ENCODE measurements at places on chromosomes 3 and 15.

GRCh38 chr15:68900027-68900426 lies 30.3 kb upstream of the SPESP1 start:
- no peak for DNase-seq

GRCh38 chr3:120393243-120393642 lies 44.1 kb upstream of the LRRC58 start:
- no peak for DNase-seq

- no peak for DNase-seq
These were observed 113.2 kb downstream of the SAMMSON start for GRCh38 chr3:70112751-70113150.

DNA sequence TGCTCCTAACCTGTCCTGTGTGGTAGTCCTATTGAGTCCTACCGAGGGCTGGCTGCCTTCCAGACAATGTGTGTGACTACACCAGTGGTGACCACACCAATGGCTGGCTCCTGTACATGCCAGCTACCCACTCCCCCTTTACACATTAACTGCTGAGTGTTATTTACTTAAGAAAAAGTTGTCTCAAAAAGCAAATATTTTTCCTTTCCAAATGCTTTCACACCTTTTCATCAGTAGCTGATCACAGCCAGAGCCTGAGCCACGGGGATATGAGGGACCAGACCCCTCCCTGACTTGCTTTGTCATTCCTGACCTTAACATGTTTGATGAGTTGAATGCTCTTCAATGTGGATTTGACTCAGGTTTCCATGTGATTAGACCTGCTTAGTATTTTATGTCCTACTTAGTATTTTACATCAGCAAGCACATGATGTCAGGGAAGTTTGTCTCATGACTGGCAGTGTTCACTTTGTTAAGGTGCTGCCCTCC lies 29.6 kb upstream of the GREM1 start:
- peak; percentile 97 for DNase-seq

DNA sequence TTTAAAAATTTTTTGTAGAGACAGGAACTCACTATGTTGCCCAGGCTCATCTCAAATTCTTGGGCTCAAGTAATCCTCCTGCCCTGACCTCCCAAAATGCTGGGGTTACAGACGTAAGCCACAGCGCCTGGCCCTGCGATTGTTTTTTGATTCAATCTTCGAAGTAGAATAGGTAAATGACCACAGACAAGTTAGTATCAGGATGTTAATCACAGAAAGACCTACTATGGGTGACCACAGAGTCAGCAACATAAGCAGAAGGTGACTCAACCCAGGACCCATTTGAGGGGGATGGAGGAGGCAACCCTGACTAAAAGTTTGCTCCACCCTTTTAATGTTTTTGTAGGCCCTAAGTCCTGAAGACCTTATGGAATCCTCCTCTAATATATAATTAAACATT lies 10.0 kb upstream of the USP3 start:
- no peak for DNase-seq

DNA sequence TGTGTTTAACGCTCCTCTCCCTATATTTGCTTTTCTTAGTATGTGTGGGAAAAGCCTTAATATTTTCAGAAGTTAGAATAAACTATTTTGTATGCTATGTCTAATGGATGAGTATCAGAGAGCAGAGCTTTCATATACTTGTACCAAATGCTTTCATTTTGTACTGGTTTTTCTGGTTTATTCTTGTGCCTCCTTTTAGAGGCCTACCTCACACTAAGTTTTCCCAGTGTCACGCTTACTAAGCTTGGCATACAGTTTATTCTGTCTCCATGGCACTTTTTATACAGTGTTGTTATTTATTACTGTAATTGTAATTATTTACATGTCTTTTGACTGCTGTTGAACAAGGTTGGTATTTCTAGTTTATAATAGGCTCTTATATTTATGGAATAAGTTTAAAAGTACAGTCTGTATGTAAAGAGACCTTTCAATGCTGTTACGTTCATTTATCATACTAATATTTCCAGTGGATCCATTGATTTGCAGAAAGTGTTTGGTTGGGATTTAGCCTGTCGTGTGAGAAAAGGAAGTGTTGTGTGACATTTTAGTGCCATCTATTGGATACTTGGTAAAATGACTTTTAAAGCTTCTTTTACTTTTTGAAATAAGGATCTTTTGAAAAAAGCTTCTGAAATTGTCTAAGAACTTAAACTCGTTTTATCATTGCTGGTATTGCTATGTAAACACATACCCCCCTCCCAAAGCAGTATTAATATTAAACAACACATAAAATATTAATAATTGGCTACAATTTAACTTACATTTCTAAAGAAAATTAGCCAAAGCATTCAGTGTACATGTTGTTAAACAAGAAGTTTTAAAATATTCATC lies 5.2 kb upstream of the EBLN2 start:
- peak; percentile 0 for DNase-seq

- DNase-seq, result no peak
These were observed 13.5 kb downstream of the GUCA1C start for GRCh38 chr3:108940166-108940565.

- DNase-seq, result no peak
These were observed 35.0 kb downstream of the WNT7A start for GRCh38 chr3:13844911-13845310.

- DNase-seq, result no peak
These were observed 19.3 kb upstream of the TSC22D2 start for GRCh38 chr3:150388498-150389418.

GRCh38 chr3:8206971-8207617 lies 294.5 kb upstream of the LMCD1 start:
- no peak for DNase-seq

DNA sequence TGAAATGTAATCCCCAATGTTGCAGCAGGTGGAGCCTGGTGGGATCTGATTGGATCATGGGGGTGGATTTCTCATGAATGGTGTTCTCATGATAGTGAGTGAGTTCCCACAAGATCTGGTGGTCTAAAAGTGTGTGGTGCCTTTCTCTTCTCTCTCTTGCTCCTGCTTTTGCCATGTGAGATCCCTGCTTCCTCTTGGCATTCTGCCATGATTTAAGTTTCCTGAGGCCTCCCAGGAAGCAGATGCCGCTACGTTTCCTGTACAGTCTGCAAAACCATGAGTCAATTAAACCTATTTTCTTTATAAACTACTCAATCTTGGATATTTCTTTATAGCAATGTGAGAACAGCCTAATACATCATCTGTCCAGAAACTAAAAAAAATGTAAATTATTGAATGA lies 298.3 kb downstream of the MEX3B start:
- DNase-seq, result peak; percentile 10

GRCh38 chr3:130529486-130530215 lies 12.7 kb downstream of the COL6A6 start:
- DNase-seq, result no peak

DNA sequence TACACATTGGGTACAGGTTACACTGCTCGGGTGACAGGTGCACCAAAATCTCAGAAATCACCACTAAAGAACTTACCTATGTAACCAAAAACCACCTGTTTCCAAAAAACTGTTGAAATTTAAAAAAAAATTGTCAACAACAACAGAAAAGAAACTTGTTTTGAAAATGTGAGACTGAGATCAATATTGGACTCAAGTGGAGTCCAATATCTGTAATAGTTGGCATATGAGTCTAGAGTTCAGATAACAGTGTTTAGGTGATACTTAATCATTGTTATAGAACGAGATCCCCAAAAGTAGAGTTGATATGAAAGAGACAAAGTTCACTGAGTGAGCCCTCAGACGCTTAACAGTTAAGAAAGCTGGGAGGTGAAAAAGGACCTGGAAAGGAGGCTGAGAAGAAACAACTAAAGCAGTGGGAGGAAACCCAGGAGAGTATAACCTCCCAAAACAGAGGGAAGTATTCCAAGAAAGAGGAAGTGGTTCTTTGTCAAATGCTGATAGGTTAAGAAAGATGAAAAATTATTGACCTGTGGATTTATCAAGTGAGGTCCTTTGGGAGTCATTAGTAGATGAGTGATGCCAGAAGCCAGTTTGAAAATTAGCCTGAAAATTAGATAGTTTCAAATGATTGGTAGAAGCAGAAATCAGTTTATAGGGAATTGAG lies 388.6 kb upstream of the DPH6 start:
- DNase-seq, result no peak

- DNase-seq, result no peak
These were observed 263.5 kb upstream of the CFAP20DC start for GRCh38 chr3:59313365-59313764.

GRCh38 chr3:119762876-119763275 lies 19.0 kb upstream of the NR1I2 start:
- no peak for DNase-seq

DNA sequence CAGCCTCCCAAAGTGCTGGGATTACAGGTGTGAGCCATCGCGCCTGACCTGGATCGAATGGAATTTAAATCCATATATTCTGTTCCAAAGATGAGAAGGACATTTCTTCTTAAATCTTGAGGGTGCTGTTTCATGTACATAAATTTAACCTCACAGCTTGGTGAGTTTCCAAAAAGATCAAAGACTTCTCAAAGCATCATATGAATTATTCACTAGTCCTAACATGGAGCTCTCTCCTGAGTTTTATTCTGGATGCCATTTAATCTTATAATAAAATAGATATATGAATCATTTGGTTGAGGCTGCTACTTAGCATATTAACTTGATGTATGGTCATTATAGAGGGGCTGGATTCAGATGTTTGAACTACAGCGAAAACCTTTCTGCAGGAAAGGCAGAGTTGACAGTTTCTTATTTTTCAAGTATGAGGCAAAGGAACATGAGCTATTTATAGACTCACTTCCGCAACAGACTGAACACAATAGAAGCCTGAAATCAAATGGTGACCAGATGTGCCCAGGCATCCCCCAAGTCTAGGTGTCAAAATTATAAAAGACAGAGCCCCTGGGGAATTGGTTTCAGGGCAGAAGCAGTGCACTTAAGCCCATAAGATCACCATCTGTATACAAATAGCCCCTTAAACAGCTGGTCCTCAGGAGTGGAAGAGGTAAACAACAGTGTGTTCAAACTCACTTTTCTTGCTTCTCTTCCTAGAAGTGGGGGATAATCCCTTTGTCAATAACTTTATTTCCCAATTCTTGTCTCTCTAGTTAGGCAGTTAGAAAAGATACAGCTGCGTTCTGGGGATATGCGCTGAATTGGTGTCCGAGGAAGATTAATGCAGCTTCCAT lies 29.7 kb downstream of the STARD9 start:
- no peak for DNase-seq

- no peak for DNase-seq
These were observed 49.1 kb downstream of the EBLN2 start for GRCh38 chr3:73110530-73110929.

DNA sequence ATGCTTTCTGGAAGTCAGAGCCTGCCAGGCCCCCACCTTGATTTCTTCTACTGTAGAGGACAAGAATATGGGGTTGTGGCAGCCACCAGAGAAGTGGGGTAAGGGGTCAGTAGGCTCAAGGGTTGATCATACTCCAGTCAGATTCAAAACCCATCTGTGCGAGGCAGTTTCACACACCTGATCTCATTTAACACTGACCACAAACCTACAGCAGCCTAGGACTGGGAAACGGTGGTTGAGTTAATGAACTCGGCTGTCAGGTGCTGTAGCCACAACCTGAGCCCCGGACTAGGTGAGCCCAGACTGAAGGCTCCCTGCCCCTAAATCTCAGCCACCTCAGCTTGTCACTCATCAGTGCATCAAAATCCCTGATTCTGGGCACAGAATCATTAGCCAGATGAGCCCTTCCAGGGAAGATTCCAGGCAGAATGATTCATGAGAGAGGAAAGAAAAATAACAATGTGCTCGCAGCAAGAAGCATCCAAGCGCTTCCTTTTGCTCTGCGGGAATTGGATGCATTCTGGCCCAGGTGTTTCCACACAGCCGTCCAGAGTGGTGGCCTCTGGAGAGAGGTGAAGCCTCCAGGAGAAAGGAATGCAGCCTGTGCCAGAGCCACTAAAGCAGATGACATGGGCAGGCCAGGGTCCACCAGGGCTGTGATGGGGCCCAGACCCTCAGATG lies 102.1 kb downstream of the SRGAP3 start:
- DNase-seq, result no peak

- DNase-seq, result peak; percentile 14
These were observed 223.0 kb downstream of the NSUN3 start for GRCh38 chr3:94285872-94286271.

DNA sequence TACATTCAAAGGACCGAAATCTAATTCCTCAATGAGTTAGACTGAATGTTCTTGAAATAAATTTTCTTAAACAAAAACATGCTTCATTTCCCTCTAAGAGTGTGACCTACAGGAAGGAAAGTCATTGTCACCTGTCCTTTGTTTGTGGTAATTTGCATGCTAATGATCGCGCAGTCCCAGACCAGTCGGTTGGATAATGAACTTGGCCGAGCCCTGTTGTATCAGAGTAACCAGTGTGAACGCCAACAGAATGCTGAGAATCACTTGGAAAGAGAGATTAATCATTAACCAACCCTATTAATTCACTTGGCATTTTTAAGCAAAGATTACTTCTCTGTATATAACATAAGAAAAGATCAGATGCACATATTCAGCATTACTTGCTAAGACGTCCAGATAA lies 8.1 kb upstream of the ARNT2 start:
- DNase-seq, result no peak

GRCh38 chr3:126156468-126156867 lies 23.9 kb downstream of the ALDH1L1 start:
- no peak for DNase-seq

- no peak for DNase-seq
These were observed 688 bp downstream of the SETD5 start for GRCh38 chr3:9397906-9398699.

All from COR-L47 (cell line).